ENCODE measurements at places on chromosomes 4 and X.

DNA sequence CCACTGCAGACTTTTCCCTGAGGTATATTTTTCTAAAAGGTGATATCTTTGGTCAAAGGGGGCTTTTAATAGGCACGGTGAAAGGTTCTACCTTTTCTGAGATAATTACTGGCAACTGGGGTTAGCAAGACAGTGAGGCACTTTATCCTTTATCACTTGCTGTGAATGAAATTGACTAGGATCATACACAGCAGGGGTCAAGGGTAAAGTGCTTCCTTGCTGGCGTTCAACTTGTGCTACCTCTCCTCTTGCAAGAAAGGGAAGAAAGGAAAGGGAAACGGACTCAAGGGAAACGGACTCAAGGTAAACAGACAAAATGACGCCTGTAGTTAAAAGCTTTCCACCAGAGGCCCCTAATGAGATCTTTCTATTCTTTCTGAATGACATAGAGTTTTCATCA is 78.6 kb upstream of the RAPGEF2 start:
- DNase-seq, result no peak

- no peak for DNase-seq
Observed at GRCh38 chr4:174435974-174436373, 86.3 kb downstream of the HPGD start.

DNA sequence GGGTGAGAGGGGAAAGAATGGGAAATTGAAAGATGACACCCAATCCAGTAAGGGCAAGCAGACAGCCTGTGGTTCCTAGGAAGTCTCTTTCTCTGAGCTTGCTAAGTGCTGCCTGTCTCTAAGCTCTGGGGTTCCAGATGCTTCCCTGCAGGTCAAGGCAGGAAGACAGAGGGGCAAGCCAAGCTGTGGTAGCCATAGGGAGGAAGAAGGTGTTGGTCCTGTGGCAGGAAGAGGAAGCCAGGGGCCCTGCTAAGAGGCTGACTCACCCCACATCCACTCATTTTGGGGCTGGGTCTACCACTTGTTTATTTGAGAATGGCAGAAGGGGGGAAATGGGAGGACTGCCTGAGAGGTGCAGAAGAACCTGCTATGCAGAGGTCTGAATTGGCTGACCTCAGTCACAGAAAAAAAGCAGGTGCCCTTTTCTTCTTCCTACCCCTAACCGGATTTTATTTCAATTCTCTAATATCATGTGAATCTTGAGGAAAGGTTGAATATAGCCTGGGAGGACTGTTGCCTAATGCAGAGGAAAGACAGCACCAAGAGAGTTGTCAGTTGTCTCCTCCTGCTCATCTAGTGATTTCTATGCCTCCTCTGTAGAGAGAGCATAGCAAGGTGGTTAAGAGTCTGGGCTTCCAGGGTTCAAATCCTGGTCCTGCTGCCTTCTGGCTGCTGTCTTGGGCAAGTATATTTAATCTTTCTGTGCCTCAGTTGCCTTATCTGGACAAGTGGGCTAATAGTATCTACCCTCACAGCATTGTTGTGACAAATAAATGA is 27.4 kb downstream of the HOPX start:
- no peak for DNase-seq

- no peak for DNase-seq
Observed at GRCh38 chrX:19003756-19004155, 19.8 kb upstream of the PHKA2 start.

- DNase-seq, result peak; percentile 19
Observed at GRCh38 chrX:51892921-51893745, at the start of gene MAGED1. Gene MAGED1 (plus strand): TSS chrX:51893623. CDS start chrX:51894305, 682 bp downstream.

GRCh38 chr4:110064295-110064694 is 134.1 kb downstream of the ELOVL6 start:
- DNase-seq, result no peak

GRCh38 chrX:30161043-30161442 is 54.3 kb upstream of the MAGEB2 start:
- DNase-seq, result no peak

DNA sequence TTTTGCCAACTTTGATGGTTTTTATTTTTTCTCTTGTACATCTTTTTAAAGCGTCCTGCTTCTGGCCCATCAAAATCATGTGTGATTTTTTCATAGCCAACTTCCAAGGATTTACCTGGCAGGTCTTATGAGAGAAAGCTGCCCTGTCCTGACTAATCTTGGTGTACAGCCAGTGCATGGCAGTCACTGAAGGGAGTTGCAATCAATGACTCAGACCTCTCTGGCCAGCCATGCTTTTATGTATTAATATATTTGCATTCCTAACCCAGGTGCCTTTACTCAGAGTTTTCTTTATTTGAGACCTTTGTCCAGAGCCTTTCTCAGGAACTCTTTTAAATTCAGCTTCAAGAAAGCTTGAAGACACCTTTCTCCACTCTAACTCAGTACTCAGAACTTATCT is 691.5 kb upstream of the HTR2C start:
- DNase-seq, result no peak

GRCh38 chrX:72107320-72107719 is 24.4 kb downstream of the RTL5 start:
- no peak for DNase-seq

- DNase-seq, result no peak
Observed at GRCh38 chrX:37357436-37357835, 8.3 kb downstream of the PRRG1 start.

DNA sequence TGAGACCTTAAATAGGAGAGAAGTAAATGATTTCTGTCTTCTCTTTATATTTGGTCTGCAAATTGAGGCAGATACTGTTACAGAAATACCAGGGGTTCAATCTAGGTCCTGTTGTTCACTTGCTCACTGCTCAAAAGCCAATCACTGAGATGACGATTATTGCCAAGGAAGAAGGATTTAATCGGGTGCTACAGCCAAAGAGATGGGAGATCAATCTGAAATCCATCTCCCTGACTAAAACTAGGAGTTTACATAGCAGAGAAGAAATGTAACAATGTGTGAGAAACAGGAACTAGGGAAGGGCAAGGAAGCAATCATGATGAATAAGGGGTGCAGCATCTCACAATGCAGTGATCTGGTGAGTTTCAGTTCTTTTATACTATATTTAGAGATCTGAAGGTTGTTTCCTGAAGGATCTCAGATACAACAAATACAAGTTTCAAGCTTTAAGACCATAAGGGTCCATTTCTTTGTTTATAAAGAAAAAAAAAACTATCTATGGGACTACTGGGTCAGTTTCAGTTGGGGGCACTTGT is 117.9 kb upstream of the FAM9B start:
- no peak for DNase-seq

DNA sequence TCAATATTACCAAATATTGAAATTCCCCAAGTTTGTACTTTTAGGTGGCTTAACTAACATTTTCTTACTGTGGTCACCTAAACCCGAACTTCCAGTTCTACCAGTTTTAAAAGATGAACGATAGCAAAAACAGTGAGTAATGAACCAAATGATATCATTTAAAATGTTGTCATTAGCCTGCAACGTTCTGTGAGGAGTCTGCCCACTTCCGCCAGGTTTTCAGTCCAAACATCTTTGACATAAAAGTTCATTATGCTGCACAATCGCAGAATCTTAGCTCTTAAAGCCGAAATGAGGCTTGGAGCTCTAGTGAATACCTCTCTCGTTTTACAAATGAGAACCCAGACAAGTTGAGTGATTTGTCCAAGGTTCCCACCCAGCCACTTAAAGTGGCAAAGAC is 762 bp downstream of the PIGA start:
- no peak for DNase-seq
